ENCODE measurements at places on chromosomes 2 and 18. TPM values are rescaled to one million over a fixed set of nuclear protein-coding genes. Genes with fewer than 3 reads are reported as not detected.

The BIRC6 gene
- total RNA-seq = 98.0 TPM

GRCh38 chr2:236047886-236048540 lies 120.2 kb downstream of the GBX2 start:
- no peak for DNase-seq

GRCh38 chr2:85405201-85406059 lies 4.7 kb downstream of the CAPG start:
- no peak for DNase-seq

DNA sequence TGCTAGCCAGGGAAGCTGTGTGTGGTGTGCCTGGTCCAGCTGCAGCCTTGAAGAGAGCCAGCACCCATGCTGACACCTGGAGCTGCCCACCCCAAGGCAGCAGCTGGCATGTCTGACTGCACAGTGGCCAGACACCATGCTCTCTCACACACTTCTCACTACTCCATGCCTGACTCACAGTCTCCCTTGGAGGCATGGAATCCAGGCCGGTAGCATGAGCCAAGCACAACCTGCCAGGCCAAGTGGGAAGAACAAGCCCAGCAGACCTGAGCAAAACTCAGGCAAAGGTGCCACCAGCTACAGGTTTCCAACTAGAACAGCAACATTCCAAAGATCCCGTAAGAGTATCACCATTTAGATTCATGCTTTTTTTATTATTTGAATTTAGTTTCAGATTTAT lies 625.3 kb upstream of the LRRTM4 start:
- DNase-seq = no peak

The RGPD3 gene
- total RNA-seq = 0.38 TPM

- no peak for DNase-seq
Observed at GRCh38 chr2:58347810-58348209, 106.7 kb upstream of the FANCL start.

The NGEF gene
- 0.71 TPM for total RNA-seq

The OSR1 gene
- total RNA-seq = 10.3 TPM

DNA sequence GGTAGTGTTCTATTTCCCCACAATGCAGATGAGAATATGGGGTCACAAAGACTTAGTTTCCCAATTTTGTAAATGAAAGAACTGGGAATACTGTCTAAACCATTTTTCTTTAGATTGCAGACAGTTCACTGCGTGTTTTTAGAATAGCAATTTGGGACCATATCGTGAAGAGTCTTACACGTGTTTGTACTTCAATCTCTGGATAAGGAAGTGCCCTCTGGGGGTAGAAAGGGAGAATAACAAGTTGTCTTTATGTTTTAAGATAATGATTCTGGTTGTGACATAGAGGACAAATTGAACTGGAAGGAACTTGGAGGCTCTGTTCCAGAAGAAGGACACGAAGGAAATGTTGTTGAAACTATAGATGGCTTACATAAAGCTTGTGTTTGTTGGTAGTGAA lies 457.7 kb downstream of the CBLN2 start:
- no peak for DNase-seq

DNA sequence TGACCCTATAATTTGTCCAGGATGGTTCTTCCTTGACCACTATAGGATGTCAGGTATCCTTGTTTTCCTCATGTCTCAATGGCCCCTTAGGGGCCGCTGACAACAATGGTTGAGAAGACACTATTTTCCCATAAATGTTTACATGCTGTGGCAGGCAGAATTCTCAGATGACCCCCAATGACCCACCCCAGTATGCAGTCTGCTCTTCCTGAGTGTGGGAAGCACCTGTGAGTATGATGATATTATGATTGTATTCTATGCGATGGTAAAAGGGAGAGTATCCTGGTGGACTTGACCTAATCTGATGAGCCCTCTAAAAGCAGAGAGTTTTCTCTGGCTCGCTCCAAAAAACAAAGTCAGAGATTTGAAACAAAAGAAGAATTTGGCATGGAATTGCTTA lies 123.1 kb upstream of the DLX2 start:
- DNase-seq = no peak

DNA sequence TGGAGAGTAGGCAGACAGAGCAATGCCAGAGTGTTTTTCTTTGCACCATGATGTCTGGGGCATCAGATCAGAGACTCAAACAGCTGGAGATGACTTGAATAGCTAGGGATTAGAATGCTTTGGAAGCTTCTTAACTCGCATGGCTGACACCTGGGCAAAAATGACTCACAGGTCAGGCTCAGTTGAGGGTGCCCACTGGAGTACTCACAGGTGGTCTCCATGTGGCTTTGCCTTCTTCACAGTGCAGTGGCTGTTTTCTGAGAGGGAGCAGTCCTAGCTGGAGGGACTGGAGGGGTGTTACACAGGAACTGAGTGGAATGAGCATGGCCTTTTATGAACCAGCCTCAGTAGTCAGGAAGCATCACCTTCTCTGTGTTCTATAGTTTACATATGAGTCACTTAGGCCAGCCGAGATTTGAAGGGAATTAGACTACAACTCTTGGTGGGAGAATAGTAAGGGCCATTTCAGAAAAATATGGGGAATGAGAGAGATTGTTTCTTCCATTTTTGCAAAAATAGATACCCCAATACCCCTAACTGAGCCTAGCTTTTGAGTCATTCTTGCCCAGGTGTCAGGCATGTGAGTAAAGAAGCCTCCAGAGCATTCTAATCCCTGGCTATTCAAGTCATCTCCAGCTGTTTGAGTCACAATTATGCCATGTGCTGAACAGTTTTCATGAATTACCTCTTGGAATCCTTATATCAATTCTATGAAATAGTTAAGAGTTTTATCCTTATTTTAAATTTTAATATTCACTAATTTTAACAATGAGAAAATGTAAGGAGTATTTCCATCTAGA lies 7.1 kb upstream of the PPP1R1C start:
- no peak for DNase-seq

GRCh38 chr2:50443288-50443687 lies 588.6 kb downstream of the NRXN1 start:
- DNase-seq = no peak

DNA sequence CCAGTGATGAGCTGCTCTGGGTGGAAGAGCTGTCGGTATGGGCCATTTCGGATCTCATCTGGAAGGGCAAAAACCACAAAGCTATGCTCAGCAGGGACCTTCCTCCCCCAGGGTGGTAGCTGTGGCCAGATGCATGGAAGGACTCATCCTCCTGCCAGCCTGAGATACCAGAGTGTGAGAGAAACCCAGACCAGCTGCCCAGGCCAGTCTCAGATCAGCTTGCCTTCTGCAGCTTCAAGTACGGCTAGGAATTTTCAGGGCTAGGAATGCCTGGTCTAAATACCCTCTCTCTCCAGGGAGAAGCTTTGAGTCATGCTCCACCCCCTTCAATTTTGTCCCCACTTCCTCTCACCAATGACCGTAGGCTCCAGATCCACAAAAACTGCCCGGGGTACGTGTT lies 1.4 kb upstream of the TUBA4B start:
- no peak for DNase-seq

DNA sequence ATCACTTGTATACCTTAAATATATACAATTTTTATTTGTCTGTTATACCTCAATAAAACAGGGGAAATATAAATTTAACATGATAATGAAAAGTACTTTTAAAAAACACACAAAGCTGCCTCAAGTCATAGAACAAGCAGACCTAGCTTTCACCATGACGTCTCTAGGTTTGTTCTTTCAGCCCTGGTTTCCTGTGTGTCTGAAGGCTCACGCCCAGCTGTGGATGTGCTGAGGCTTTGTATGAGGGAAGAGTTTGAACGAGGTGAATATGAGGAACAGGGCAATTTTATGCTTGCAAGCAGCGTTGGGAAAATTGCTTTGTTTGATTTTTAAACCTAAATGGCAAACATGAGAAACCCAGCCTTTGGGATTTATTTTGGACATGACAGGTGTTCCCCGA lies 15.3 kb downstream of the SH3RF3 start:
- DNase-seq = no peak

DNA sequence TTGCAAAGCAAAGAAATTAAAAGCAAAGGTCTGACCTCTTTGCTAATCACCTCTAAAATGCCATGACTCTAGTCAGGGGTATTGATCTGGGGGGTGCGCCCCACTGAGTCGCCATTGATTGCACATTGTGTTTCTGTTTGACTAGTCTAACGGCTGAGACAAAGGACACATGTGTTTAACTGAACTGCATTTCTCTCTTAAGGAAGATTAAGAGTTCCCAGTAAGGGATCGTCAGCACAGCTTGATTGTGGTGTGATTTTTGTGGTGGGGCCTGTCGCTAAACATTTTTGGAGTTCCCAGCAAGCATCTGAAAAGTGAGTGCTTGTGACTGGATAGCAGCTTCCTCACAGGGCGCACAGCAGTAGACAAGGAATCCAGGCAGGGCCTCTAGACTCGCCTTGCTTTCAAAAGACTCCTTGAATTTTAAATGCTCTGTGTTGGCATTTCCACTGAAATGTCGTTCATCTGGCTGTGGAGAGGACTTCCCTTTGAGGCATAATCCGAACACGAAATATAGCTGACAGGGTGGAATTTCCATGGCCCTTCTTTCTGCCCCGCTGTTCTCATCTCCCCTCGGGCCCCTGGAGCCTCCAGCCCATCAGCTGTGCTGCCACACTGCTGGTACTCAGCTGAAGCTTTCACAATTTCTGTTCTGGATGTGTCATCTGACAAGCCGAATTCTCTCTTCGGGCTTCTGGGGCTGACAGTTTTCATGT lies 126.3 kb downstream of the FAM168B start:
- DNase-seq = peak; percentile 31

- no peak for DNase-seq
Observed at GRCh38 chr2:43098539-43098938, 127.9 kb downstream of the ZFP36L2 start.

The KHK gene
- total RNA-seq = 5.2 TPM

DNA sequence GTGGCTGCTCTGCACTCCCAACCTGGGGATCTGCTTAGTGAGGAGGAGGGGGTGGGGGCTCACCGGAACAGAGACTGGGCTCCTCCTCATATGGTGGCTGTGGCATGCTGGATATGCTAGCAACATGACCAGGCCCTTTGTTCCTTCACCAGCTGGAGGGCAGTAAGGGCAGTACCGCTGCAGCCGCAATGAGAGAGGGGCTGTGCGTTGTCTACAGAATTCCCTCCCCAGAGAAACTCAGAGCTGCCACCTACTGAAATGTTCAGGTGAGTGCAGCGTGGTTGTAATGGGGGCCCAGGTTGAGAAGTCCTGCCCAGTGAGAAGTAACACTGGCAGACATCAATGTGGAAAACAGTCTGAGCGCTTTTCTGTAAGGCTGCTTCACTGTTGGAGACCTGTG lies 1211.9 kb upstream of the NXPH2 start:
- DNase-seq = no peak

DNA sequence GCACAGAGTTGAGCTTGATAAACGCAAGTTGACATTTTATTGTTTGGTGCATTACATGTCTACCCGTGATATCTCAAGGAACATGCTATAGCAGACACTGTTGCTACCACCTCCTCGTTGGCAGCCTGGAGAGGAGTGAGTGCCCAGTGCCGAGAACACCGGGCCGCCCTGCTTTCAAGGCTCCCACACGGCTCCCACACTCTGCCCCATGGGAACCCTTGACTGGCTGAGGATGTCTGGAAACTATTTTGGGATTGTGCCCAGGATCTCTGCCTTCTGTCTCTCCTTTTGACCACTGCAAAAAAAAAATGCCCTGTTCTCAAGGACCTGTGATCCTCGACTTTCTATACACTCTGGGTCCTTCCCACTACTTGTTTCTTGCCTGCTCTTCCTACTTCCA lies 21.1 kb downstream of the TET3 start:
- no peak for DNase-seq

The CCDC74B gene
- total RNA-seq = 10.9 TPM

The POTEI gene
- total RNA-seq = 5.6 TPM

The PSTPIP2 gene
- 6.1 TPM for total RNA-seq

DNA sequence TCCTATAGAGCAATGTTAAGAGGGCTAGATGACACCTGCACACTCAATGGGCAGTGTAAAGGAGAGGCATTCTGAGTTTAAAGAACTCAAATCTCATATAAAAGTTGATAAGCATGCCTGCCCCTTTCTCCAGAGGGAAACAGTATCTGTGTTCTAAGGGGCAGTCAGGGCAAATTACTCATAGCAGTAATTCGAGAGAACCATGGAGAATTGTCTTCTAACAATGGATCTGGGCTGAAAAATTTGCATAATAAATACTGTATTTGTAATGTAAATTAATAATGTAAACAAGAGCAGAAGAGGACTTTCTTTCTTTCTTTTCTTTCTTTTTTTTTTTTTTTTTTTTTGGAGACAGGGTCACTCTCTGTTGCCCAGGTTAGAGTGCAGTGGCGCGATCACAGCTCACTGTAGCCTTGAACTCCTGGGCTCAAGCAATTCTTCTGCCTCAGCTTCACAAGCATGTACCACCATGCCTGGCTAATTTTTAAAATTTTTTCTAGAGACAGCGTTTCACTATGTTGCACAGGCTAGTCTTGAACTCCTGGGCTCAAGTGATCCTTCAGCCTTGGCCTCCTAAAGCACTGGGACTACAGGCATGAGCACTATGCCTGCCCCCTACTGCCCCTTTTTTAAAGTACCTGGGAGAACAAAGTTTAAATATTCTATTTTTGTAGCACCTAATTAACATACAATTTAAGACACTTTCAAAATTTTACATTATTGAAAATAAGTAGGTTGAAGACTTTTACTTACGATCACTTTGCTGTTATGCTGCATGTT lies 70.6 kb downstream of the OTX1 start:
- DNase-seq = no peak

- DNase-seq = no peak
Observed at GRCh38 chr2:32614084-32614483, 13.8 kb upstream of the TTC27 start.

The GPR45 gene
- total RNA-seq = not detected

DNA sequence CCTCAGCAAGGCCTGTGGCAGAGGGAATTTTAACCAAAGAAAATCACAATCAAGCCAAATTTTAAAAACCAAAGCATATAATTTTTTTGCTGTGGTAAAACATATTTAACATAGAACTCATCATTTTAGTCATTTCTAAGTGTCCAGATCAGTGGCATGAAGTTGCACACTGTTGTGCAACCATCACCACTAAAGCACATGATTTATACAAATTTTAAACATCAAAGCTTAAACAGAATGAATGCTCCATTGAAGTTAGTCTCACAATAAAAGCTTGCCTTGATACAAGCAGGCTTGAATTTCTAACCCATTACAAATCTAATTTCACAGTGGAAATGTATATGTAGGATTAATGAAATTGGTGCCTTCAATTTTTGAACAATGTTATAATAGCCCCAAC lies 31.2 kb downstream of the FTCDNL1 start:
- DNase-seq = no peak

The BOLL gene
- total RNA-seq = 0.22 TPM

- DNase-seq = no peak
Observed at GRCh38 chr2:111618978-111619902, 264.8 kb downstream of the ANAPC1 start.

- DNase-seq = no peak
Observed at GRCh38 chr2:66431274-66431642, 3.7 kb upstream of the MEIS1 start.

The ANTXR1 gene
- total RNA-seq = 77.4 TPM

The ADCYAP1 gene
- total RNA-seq = not detected

DNA sequence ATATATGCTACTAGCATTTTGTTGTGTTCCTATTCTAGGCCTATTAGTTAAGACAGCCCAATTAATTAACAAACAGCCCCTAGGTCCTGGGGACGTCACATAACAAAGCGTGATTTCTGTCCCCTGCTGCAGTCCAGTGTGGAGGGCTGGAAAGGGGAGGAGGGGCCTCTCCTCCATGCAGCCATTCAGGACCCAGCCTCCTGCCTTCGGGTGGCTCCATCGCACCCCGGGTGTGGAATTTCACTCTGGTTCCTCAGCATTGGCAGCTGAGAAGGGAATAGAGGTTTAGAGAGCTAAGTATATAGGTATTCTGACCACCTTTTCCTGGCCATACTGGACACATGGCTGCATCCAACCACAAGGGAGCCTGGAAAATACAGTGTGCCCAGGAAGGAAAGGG lies 42.4 kb downstream of the MC2R start:
- DNase-seq = no peak

The ERICH2 gene
- total RNA-seq = 1.1 TPM
